ENCODE measurements at places on chromosomes 4 and X. TPM values are rescaled to one million over a fixed set of nuclear protein-coding genes. Genes with fewer than 3 reads are reported as not detected.

The SSX1 gene
- total RNA-seq, result not detected

The PLK4 gene
- 38.1 TPM for total RNA-seq

The REELD1 gene
- total RNA-seq, result not detected

The ATP2B3 gene
- under 0.01 TPM for total RNA-seq

The XAGE1A gene
- not detected for total RNA-seq

The MAGEE2 gene
- not detected for total RNA-seq

The GABRE gene
- total RNA-seq, result 15.2 TPM

The NAP1L2 gene
- 3.9 TPM for total RNA-seq

The IL9R gene
- under 0.01 TPM for total RNA-seq

The DCAF4L1 gene
- 0.11 TPM for total RNA-seq

The FRG1 gene
- 29.5 TPM for total RNA-seq

The ITIH6 gene
- not detected for total RNA-seq

The ARR3 gene
- not detected for total RNA-seq

The FAM184B gene
- under 0.01 TPM for total RNA-seq

The CXCL6 gene
- 1.1 TPM for total RNA-seq

The VSIG1 gene
- total RNA-seq, result not detected

The CYTL1 gene
- 0.12 TPM for total RNA-seq

The SRPX gene
- total RNA-seq, result 154 TPM

The PNMA5 gene
- total RNA-seq, result not detected

The BEX1 gene
- 4.4 TPM for total RNA-seq

The MAGEA2 gene
- not detected for total RNA-seq

The BCOR gene
- total RNA-seq, result 8.2 TPM

The TMEM192 gene
- 7.9 TPM for total RNA-seq

All from uterine smooth muscle cell (primary cell).